ENCODE measurements at places on chromosomes 5 and 9. TPM values are rescaled to one million over a fixed set of nuclear protein-coding genes. Genes with fewer than 3 reads are reported as not detected.

The GPRIN1 gene
- 1.2 TPM for total RNA-seq

The RLN2 gene
- 4.5 TPM for total RNA-seq

The CNTLN gene
- total RNA-seq: 0.16 TPM

The C5orf46 gene
- total RNA-seq: not detected

The WNT8A gene
- not detected for total RNA-seq

The PCDHGA12 gene
- 0.09 TPM for total RNA-seq

The SLC46A2 gene
- not detected for total RNA-seq

The GABRP gene
- total RNA-seq: not detected

The IFNA2 gene
- total RNA-seq: not detected

GRCh38 chr9:108534741-108535140, 321.0 kb downstream of the ACTL7B start:
- DNase-seq: no peak

DNA sequence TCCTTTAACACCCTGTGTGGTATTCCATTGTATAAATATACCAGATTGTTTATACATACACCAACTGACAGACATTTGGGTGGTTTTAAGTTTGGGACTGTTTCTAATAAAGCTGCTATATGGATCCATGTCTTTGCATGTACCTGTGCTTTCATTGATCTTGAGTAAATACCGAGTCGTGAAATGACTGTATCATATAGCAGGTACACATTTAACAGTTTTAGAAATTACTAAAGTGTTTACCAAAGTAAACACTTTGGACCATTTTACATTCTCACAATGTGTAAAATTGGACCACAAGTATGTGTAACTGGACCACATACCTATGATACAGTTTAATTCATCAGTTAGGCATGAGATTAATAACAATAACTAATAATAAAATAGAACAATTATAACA, 175.2 kb downstream of the FBXL17 start:
- no peak for DNase-seq

GRCh38 chr5:61132559-61132958, 29.7 kb downstream of the SMIM15 start:
- DNase-seq: no peak

DNA sequence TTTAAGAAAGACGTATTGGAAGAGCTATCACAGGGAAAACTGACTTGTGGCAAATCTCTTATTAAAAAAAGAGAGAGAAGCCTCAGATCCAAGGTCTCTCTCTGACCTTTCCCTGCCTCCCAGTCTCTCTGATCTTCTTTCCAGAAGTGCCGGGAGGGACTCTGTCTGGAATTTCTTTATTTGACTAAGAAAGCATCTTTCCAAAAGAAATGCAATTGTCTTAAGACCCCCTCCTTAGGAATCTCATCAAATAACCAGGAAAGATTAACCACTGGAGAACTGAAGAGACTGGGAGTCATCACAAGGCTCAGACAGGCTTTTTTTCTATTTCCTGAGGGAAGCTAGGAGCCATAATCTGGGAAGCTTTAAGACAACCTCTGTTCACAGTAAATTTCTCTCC, 4.6 kb downstream of the C1QTNF3 start:
- DNase-seq: no peak

DNA sequence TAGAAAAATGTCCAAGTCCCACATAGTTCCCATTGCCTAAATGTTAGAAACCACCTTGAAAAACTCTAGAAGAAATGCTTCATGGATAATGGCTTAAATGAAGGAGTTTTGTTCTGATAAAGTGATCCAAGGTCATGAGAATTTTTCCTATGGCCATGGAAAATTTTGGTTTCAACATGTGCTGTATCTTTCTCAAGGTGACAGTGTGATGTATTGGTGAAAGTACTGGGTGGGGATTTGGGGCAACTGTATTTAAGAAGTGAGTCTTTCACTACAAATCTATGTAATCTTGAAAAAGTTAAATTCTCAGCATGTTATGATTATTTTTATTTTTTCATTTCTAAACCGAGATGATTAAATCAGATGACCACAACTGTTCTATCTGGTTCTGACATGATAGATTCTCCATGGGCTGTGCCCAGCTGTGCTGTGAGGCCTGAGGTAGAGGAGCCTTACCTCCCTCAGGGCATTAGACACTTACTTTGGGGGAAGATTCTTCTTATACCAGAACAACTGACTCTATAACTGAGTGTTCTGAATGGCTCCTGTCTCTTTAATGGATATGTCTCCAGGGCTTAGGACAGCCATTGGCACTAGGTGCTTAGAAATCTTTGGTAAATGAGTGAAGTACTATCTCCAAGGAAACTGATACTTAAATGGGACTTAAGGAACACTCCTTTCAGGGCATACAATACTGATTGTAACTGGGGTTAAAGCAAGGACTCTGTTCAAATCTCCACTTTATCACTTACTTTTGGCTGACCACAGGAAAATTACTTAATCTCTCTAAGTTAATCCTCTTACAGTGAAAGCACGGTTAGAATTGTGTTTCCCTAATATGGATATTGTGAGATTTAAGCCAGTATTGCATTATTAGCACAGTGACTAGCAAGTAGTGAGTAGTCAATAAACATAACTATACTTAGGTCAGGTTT, 397.4 kb upstream of the MEF2C start:
- no peak for DNase-seq

DNA sequence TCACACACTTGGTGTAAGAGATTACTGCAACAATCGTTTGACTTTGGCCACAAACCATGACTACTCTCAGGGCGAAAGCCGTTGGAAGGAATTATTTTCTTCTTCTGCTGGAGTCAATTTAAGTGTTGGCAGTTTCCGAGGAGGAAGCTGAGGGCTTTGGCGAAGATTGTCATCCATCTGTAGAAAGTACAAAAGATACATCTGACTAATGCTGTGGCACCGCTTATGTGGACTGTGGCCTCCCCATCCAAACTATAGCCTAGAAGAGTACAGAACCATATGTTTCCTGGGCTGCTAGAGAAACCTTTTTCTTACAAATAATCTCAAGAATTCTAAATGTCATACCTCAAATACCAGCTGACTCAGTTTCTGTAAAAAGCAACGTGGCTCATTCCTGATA, 7.4 kb downstream of the MTX3 start:
- no peak for DNase-seq

GRCh38 chr5:115295777-115296123, 704 bp downstream of the CCDC112 start:
- DNase-seq: no peak

GRCh38 chr9:5643005-5643624, 14.2 kb downstream of the RIC1 start:
- no peak for DNase-seq

DNA sequence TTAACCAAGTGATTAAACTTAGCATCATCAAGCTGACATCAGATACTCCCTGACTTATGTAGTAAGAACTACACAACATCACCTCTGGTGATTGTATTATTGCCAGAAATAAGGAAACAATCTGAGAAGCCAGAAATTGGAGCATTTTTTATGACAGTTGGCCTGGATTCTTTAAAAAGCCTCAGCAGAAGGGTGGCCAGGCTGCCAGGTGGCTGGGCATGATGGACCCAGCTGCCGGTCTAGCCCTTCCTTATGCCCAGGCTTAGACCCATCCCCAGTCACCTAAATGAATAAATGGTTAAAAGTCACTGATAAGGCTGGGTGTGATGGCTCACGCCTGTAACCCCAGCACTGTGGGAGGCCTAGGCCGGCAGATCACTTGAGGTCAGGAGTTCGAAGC, 12.8 kb downstream of the OR1K1 start:
- no peak for DNase-seq

GRCh38 chr5:32109236-32109635, 64.9 kb downstream of the GOLPH3 start:
- DNase-seq: no peak

DNA sequence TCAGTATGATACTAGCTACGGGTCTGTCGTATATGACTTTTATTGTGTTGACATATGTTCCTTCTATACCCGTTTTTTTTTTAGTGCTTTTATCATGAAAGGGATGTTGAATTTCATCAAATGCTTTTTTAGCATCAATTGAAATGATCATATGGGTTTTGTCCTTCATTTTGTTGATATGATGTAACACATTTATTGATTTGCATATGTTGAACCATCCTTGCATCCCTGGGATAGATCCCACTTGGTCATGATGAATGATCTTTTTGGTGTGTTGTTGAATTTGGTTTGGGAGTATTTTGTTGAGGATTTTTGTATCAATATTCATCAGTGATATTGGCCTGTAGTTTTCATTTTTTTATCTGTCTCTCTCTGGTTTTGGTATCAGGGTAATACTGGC, 50.9 kb downstream of the OSMR start:
- no peak for DNase-seq

- DNase-seq: no peak
Observed at GRCh38 chr9:87842878-87843585, 39.6 kb upstream of the SPATA31E1 start.

GRCh38 chr5:154460172-154460571, 14.4 kb downstream of the SAP30L start:
- no peak for DNase-seq

GRCh38 chr9:86664603-86665002, 282.7 kb downstream of the GAS1 start:
- DNase-seq: no peak

DNA sequence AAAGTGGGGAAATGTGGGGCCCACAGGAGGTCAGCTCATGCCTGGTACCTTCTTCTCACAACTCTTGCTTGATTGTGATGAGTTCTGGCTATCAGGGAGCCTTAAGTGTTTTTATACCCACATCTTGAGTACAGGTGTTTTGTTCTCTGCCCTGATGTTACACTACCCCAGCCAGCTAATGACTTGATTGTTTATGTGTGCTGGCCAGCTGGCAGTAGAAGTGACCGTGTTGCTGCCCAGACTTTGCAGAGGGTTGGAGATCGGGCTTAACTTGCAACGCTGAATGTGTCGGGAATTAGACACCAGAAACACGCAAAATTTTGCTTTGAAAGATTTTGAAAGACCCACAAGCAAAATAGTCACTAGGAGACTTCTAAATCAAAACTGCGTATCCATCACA, 16.9 kb upstream of the ZDHHC11B start:
- no peak for DNase-seq

GRCh38 chr9:87889882-87890252, 7.2 kb downstream of the SPATA31E1 start:
- no peak for DNase-seq

DNA sequence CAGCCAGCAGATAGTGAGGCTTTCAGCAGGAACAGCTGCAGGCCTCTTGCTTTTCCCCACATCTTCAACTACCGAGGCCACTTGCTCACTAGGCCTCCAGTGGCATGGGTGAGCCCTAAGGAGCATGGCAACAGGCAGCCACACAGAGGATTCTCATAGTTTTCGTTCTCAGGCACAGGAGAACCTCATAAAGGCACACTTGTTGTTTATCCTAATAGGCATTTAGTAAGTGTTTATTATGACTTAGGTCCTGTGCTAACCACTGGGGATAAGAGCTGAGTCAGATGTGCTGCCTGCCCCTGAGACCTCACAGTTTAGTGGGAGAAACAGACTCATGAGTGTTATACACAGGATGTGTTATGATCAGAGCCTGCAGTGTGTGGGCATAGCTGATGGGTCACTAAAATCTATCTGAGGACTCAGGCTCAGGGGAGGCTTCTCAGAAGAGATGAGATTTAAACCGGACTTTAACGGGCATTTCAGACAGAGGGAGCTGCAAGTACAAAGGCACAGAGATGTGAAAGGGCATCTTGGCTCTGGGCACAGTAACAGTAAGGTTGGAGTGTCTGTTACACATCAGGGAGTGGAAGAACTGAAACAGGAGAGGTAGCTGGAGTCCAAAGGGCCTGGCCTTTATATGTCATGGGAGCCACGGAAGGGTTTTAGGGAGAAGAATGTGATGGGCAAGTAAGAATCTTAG, 21.0 kb upstream of the HEMGN start:
- DNase-seq: no peak

GRCh38 chr5:67437905-67438845, 241.6 kb upstream of the CD180 start:
- no peak for DNase-seq

- peak; percentile 48 for DNase-seq
Observed at GRCh38 chr5:65926276-65926783, at the start of gene ERBIN. ERBIN (plus strand) TSS chr5:65926575; CDS start chr5:65992719, 66,144 bp downstream.

- DNase-seq: no peak
Observed at GRCh38 chr5:132941331-132941730, 22.1 kb downstream of the AFF4 start.

- no peak for DNase-seq
Observed at GRCh38 chr5:165495829-165496380, 1990.5 kb downstream of the MAT2B start.

DNA sequence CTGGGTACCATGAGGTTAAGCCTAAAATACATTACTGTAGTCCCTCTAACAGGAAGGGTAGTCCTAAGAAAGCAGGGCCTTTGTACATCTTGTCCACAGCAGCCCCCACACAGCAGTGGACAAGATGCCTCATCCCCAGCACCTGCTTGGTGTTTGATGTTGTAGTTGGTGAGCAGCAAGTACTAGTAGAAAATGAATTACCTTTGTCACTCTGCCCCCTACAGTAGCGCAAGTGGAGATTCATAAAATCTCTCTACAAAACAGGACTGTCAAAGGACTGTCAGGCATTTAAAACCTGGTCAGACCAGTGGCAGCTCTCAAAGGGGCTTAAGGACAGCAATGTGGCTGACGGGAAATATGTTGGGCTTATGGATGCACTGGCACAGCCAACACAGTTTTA, 122.5 kb downstream of the TMEM174 start:
- DNase-seq: no peak

DNA sequence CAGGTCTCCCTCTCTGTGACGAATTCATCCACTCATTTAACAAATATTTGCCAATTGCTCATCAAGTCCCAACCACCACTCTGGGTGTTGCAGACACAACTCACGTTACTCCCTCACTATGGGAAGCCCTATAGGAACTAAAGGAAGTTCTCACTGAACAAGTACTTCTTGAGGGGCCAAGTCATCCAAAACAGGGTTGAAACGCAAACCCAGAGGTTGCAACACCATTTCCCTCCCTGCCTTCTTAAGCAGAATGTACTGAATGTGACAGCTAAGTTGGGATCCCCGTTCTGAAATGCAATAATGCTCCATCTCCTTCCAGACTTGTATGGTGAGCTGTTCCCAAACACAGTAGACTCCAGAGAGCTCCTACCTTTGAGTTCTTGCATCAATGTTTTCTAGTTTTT, 34.3 kb downstream of the EPB41L4B start:
- DNase-seq: no peak

DNA sequence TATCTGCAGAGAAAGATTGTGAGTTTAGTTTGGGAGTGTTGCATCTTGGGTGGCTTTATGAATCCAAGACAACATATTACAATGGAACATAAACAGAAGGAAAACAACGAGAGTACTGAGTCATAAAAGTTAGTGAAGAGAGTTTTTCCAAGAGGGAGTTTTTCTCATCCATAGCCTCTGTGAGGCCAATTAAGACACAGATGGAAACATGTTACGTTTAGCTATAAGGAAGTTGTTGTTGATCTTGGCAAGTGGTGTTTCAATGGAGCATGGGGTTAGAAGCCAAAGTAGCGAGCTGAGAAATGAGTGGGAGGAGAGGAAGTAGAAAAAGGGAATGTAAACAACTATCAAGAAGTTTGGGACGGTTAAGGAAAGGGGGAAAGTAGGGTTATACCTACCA, 53.3 kb upstream of the SPATA31D4 start:
- DNase-seq: no peak
